Ascending aorta (tissue), 2 donors: ENCODE measurements at places on chromosomes 1 and 21. TPM values are rescaled to one million over a fixed set of nuclear protein-coding genes. Genes with fewer than 3 reads are reported as not detected.
A peak's percentile ranks its signal among the peaks of the same experiment; 100 is the strongest.

- DNase-seq = no peak
Observed at GRCh38 chr1:116066868-116067565, 44.2 kb upstream of the MAB21L3 start.

- peak; percentile 91 for DNase-seq
Observed at GRCh38 chr1:32992489-32993323, 28.1 kb upstream of the RNF19B start.

- DNase-seq = no peak
Observed at GRCh38 chr1:239315631-239316217, 70.6 kb upstream of the CHRM3 start.

DNA sequence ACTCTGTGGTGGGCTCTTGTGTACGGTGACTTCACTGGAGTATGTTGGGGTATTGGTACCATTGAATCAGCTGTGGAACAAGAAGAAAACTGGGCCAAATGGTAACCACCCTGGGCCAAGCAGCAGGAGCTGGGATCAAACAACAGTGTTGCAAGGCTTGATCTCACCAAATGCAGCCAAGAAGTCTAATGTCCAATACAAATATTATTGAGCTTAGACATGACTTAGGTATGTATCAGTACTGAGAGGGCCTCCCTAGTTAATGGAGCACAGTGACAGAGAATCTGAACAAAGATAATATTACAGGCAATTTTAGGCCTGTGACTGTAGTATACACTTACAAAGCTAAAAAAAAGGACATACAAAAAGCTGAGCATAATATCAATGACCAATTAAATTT, 604.8 kb downstream of the PLA2G4A start:
- no peak for DNase-seq

- no peak for DNase-seq
Observed at GRCh38 chr1:51236531-51237350, 668 bp downstream of the RNF11 start.

- DNase-seq = no peak
Observed at GRCh38 chr1:82491301-82492048, 690.7 kb downstream of the ADGRL2 start.

DNA sequence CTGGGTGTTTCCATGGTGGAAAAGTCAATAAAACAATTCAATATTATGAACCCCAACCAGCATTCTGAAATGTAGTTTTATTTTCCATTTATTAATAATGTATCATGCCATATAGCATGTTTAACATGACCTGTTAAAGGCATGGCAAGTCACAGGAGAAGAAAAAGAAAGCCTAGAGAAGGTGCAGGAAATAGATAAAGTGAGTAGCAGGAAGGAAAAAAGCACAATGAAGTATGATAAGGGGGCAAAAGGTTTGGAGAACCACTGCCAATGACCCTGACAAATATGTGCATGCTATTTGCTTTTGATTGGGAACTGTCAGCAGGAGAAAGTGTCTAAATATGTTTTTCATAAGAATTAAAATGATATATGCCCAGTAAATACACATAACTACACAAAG, 85.6 kb downstream of the HMCN1 start:
- no peak for DNase-seq

DNA sequence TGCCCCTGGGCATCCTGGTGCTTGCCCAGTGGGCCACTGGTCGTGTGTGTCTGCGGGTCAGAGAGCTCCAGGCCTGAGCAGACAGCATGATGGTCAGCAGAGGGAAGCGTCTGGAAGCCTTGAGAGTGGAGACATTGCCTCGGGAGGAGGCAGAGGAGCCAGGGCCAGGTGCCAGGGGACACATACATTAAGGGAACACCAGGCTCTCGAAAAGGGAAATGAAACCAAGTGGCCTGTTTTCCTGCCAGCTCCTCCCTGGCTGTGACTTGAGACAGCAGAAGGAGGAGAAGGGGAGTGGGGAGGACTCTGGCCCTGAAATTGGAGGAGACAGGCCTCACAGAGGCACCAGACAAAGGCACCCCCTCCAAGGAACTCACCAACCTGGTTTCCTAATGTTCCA, 62.4 kb upstream of the LRP8 start:
- no peak for DNase-seq

The APOBEC4 gene
- not detected for total RNA-seq

The OR2L8 gene
- not detected for total RNA-seq
